ENCODE measurements at places on chromosomes 3 and 15.

DNA sequence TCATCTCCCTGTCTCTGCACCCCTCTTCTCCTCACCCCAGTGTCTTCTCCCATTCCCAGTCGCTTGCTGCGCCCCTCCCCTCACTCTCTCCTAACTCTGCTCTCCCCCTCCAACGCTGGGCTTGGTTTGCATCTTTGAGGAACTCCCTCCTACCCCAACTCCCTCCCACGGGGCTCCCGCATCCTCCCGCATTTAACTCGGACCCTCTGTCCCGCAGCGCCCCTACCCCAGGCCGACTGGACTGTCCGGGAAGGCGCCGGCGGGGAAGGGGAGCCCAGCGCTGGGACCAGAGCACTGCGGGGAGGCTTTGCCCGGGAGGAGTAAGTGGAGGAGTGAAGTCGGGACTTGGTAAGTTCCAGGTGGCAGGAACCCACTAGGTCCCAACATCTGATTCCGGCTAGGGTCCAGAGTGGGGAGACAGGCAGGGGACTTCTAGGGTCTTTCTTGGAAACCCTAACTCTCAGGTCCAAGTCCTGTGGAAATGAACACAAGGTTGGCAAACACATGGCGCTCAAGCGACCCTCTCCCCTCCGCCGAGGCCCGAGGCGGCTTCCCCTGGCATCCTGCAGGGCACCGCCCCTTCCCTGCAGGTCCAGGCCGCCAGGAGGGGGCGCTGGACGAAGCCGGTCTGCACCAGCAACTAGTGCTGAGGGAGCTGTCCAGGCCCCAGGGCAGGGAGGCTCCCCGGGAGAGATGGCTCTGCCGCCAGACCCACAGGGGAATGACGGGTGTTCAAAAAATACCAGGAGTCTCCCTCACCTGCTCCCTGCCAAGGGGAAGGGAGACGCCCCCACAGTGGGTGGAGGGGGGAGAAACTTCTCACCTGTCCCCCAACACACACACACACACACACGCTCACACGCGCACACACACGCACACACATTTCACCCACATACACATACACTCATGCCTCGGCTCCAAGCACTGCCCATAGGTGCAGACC, 53.2 kb downstream of the LHFPL4 start:
- no peak overlapping the region for H3K27ac ChIP-seq
- no peaks in the 10 kb centered on the region for H3K36me3 ChIP-seq
- peak; percentile 57 for DNase-seq
- H3K4me3 ChIP-seq: no peak overlapping the region

DNA sequence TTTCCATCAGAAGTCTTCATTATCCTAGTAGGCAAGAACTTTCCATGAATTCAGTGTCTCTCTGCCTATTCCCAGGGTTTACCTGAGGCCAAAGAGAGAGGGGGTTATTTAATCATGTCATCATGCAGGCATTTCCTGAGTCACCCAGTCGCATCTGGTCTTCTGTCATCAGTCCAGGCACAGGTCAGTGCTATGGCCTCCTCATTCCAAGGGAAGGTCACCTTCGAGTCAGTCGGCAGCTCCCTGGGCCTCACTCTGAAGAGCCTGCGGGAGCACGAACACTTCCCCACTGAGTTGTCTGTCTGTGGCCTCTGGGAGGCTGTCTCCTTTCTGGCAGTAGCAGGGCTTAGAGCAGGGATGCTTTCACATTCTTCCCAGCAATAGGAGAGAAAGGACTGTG, 26.2 kb upstream of the LRTM1 start:
- no peaks in the 10 kb centered on the region for H3K4me1 ChIP-seq
- no peak overlapping the region for H3K27ac ChIP-seq
- H3K4me3 ChIP-seq: no peak overlapping the region
- H3K27me3 ChIP-seq: no peaks in the 10 kb centered on the region
- H3K36me3 ChIP-seq: no peaks in the 10 kb centered on the region
- no peak for DNase-seq

GRCh38 chr15:64903326-64903950, 8.3 kb upstream of the ANKDD1A start:
- peaks cover 4% of the 10 kb centered on the region for H3K36me3 ChIP-seq
- peaks cover 44% of the 10 kb centered on the region for H3K4me1 ChIP-seq
- H3K27me3 ChIP-seq: peaks cover 6% of the 10 kb centered on the region
- H3K4me3 ChIP-seq: no peak overlapping the region

DNA sequence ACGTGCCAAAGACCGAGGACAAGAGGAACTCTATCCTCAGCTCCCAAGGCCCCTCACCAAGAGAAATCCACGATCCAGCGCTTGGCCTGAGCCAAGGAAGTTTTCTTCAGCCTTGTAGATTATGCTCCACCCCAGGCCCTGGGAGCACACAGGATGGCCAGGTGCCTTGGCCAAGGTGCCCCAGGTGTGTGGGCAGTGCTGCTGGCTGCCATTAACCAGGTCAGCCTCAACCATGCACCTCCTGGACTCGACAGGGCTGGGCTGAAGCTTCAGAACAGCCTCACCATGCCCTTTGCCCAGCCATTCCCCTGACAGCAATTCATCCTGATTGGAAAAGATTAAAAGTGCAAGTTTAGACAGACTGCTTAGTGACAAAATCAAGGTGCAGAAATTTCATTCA, 10.9 kb upstream of the MESP1 start:
- DNase-seq: no peak
- no peaks in the 10 kb centered on the region for H3K4me1 ChIP-seq
- H3K27ac ChIP-seq: no peak overlapping the region
- H3K36me3 ChIP-seq: no peaks in the 10 kb centered on the region
- H3K4me3 ChIP-seq: no peak overlapping the region

DNA sequence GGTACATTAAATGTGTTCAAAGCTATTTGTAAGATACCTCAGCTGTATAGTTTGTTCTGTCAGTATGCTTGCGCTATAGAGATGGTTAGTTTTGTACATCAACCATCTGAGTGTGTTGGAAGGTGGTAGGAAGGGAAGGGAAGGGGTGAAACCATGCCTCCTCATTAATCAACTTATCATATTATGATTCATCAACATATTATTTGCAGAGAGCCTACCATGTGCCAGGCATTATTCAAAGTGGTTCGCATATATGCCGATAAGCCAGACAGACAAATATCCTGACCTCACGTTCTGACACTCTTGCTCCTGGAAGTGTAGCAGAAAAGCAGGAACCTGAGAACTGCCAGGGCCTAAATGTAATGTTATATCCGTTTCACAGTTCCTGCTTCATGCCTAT, 248.1 kb upstream of the NR2E3 start:
- H3K36me3 ChIP-seq: no peaks in the 10 kb centered on the region
- DNase-seq: no peak
- H3K27me3 ChIP-seq: peaks cover 3% of the 10 kb centered on the region
- H3K27ac ChIP-seq: no peak overlapping the region

DNA sequence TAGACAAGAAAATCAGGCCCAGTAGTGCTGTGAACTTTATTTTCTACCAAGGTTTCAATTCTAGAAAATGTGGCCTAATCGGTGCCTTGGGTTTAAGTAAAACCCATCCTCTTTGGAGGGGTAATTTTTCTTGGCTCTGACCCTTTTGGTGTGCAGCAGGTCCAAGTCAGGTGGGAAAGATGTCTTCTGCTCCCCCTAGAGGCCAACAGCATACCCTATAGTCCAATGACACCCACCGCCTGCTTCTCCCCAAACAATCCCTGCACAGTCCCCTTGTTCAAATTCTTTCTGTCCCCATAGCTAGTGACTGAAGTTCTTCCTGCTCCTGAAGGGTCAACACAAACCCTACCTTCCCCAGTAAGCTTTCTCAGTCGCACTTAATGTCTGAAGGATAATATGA, 261.8 kb upstream of the GOLGA6L4 start:
- no peaks in the 10 kb centered on the region for H3K27me3 ChIP-seq
- H3K36me3 ChIP-seq: no peaks in the 10 kb centered on the region
- no peak overlapping the region for H3K4me3 ChIP-seq
- no peak for DNase-seq
- H3K4me1 ChIP-seq: no peaks in the 10 kb centered on the region

DNA sequence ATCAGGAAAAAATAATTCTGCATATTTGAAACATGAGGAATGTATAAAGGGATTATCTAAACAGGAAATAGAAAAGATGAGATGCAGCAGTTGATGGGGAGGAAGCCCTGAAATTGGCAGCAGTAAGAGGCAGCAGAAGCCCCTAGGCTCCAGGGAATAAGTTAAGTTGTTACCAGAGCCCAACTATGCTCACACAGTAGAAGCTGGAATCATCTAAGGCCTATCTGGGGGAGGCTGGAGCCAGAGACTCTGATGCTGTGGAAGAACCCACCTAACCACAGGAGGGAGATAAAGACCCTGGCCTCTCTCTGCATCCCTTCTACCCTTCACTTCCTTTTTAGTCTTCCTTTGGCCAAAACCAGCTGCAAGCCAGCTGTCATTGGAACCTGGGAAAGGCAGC, 519.7 kb downstream of the DIPK2A start:
- H3K27ac ChIP-seq: no peak overlapping the region
- peaks cover 2% of the 10 kb centered on the region for H3K27me3 ChIP-seq
- H3K4me3 ChIP-seq: no peak overlapping the region

DNA sequence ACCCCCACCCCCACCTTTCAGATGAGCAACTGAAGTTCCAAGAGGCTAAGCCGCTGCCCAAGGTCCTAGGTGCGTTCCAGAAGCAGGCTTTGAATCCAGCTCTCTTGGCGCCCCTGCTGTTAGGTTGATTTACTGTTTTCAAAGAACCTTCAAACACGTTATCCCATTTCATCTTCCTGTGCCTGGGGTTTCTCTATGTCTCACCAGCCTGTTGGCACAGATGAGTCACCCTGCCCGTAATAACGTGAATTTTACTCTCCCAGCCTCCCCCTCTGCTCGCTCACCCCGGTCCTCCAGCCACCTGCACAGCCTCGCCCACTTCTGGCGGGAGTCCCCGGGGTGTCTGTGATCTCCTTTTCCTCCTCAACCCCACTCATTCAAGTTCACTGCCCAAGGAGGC, 13.0 kb upstream of the TSEN2 start:
- DNase-seq: peak; percentile 14
- no peak overlapping the region for H3K27ac ChIP-seq
- no peak overlapping the region for H3K4me3 ChIP-seq
- no peaks in the 10 kb centered on the region for H3K36me3 ChIP-seq
- H3K4me1 ChIP-seq: peaks cover 11% of the 10 kb centered on the region

GRCh38 chr3:125324341-125324740, 50.8 kb downstream of the ZNF148 start:
- no peak overlapping the region for H3K27ac ChIP-seq
- no peak overlapping the region for H3K4me3 ChIP-seq
- H3K27me3 ChIP-seq: no peaks in the 10 kb centered on the region
- H3K36me3 ChIP-seq: peaks cover 21% of the 10 kb centered on the region
- no peak for DNase-seq

- no peak overlapping the region for H3K27ac ChIP-seq
- no peaks in the 10 kb centered on the region for H3K4me1 ChIP-seq
- no peak for DNase-seq
- H3K36me3 ChIP-seq: peaks cover 5% of the 10 kb centered on the region
- H3K4me3 ChIP-seq: no peak overlapping the region
Measured at GRCh38 chr3:66261355-66261754, 40.6 kb downstream of the SLC25A26 start.

DNA sequence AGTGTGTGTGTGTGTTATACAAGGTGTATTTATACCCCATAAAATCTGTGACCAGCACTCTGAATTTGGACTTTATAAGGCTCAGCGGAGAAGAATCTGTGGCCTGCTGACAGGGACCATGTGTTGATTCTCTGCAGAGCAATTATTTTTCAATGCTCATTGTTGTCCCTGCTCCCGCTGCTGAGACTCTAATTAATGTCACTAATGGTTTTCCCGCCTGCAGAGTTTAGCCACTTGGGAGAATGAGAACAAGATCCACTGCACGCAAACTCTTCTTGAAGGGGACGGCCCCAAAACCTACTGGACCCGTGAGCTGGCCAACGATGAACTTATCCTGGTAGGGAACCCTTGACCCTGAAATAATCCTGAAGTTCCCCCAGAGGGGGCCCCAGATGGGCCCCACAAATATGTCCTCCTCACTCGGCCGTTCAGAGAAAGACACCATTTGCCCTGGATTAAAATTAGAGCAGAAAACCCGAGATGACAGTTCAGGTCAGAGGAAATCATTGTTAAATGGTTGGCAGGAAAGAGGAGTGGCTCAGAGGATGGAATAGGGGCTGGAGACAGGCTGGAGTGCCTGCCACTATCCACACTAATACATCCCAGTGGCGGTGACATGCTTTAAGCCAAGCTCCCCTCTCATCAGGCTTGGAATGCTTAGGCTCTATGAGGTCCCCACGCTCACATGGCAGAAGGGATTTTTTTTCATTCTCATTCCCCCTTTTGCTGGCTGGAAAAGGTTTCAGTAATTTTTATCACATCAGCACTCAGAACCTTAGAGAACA, 3.3 kb downstream of the CRABP1 start:
- H3K27ac ChIP-seq: no peak overlapping the region
- H3K36me3 ChIP-seq: no peaks in the 10 kb centered on the region
- H3K4me3 ChIP-seq: no peak overlapping the region
- no peak for DNase-seq

DNA sequence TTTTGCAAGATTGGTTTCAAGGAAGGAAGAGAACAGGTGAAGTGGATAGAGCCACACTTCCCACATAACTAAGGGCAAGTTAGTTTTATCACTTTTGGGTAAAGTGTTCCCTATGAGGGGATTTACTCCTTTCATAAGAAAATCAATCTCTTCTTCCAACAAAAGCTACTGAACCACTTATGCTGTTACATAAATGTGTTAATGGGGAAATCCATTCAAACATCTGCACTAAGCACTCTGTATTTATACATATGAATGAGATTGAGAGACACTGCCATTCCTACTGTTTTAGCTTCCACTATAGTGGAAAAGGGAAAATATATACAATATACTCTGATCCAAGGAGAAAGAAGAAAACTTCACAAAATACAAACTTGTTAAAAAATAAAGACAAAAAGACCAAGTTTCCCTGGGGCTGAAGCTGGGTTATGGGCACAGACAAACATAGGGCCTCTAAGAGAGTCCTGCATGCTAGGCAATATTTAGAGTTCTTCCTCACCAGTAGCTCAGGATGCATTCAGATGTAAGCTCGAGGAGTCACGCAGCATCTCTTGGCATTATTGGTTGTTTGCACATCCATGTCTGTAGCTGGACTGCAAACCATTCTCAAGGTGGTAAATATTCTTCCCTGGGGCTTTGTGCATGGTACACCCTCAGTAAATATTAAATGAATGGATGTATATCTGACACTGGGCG, 454.2 kb downstream of the FGF12 start:
- H3K27ac ChIP-seq: no peak overlapping the region
- no peaks in the 10 kb centered on the region for H3K36me3 ChIP-seq
- no peak overlapping the region for H3K4me3 ChIP-seq
- DNase-seq: no peak

DNA sequence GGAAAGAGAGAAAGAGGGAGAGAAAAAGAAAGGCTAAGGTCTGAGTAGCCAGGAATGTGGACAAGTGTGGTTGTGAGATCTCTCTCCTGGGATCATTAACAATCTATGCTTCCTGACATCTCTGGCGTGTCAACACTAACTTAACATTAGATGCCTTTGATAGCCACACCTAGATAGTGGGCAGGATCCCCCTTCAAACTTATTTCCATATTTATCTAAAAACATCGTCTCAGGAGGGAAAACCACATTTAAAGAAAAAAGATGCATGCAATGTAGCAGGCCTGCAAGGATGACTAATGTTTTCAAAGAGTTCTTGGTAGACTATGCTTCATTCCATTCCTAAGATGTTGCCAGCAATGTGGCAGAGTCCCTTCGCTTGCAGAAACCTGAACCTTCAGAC, 80.9 kb downstream of the MLH1 start:
- peaks cover 8% of the 10 kb centered on the region for H3K4me1 ChIP-seq
- H3K27ac ChIP-seq: no peak overlapping the region
- no peak for DNase-seq
- no peaks in the 10 kb centered on the region for H3K27me3 ChIP-seq
- H3K36me3 ChIP-seq: peaks cover 16% of the 10 kb centered on the region
- H3K4me3 ChIP-seq: no peak overlapping the region

- no peak overlapping the region for H3K4me3 ChIP-seq
- H3K27me3 ChIP-seq: no peaks in the 10 kb centered on the region
- no peak for DNase-seq
- H3K27ac ChIP-seq: no peak overlapping the region
Measured at GRCh38 chr3:93906245-93906644, 67.5 kb downstream of the PROS1 start.
